Umbilical cord (tissue), 2 donors: ENCODE measurements at places on chromosomes 3 and 15. TPM values are rescaled to one million over a fixed set of nuclear protein-coding genes. Genes with fewer than 3 reads are reported as not detected.

GRCh38 chr3:4994823-4995499, 15.7 kb downstream of the BHLHE40 start:
- peak; percentile 67 for DNase-seq

GRCh38 chr15:41104234-41104633, 11.8 kb downstream of the INO80 start:
- DNase-seq: peak; percentile 2

GRCh38 chr3:143122089-143122430, 2.5 kb downstream of the CHST2 start:
- no peak for DNase-seq

GRCh38 chr3:141410408-141410807, 42.1 kb downstream of the ZBTB38 start:
- no peak for DNase-seq

GRCh38 chr3:151460228-151460627, 633 bp downstream of the IGSF10 start:
- peak; percentile 36 for DNase-seq

DNA sequence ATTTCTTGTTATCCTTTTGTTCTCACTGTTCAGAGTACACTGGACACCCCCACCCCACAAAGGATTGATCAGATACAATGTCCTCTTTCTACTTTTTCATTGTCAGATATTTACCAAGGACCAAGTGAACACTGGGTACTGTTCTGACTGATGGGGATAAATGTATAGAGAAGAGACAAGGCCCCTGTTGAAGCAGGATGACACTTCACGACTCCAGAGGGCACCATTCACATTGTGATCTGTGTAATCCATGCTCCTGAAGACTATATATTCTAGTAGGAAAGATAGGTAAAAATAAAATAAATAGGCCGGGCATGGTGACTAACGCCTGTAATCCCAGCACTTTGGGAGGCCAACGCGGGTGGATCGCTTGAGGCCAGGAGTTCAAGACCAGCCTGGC, 7.2 kb upstream of the CRYGS start:
- no peak for DNase-seq

- DNase-seq: no peak
These were observed 50.7 kb upstream of the SEC61A1 start for GRCh38 chr3:128001576-128001975.

- peak; percentile 89 for DNase-seq
These were observed 76.0 kb downstream of the PTPRG start for GRCh38 chr3:61637088-61638051.

- no peak for DNase-seq
These were observed 319.9 kb downstream of the NAALADL2 start for GRCh38 chr3:175179055-175179454.

GRCh38 chr3:56773986-56774385, 27.8 kb downstream of the ARHGEF3 start:
- DNase-seq: no peak

DNA sequence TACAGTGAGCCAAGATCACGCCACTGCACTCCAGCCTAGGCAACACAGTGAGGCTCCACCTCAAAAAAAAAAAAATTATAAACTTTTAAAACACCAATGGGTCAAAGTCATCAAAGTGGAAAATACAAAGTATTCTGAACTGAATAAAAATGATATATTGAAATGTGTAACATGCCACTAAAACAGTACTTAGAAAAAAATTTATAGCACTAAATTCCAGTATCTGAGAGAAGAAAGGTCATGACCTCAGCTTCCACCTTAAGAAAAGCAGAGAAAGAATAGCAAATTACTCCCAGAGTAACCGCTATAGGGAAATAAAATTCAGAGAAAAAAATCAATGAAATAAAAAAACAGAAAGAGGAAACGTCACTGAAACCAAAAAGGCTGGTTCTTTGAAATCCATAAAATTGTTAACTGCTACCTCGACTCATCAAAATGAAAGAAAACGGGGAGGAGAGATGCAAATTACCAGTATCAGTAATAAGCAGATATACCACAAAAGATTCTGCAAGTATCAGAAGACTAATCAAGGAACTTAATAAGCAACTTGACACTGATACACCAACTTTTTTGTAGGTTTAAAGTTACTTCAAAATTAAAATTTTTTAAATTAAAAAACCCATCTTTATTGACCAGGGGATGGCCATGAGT, 20.8 kb downstream of the ATP13A3 start:
- DNase-seq: no peak

- DNase-seq: no peak
These were observed 66.2 kb downstream of the KLF13 start for GRCh38 chr15:31392761-31393401.

DNA sequence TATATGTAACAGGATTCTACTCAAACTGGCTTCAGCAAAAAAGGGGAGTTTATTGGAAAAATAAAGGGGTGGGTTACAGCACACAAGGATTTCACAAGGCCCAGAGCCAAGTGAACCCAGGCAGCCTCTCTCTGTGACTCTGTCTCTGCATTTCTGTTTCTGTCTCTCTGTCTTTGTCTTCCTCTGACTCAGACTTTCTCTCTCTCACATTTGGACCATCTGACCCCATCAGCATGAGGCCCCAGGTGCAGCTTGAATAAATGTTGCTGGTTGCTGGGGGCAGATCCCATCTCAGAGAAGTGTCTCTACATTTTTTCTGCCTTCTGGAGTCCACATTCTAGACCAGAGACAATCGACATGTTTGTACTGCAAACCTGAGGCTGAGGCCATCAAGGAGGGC, 45.0 kb downstream of the RPLP1 start:
- DNase-seq: no peak

DNA sequence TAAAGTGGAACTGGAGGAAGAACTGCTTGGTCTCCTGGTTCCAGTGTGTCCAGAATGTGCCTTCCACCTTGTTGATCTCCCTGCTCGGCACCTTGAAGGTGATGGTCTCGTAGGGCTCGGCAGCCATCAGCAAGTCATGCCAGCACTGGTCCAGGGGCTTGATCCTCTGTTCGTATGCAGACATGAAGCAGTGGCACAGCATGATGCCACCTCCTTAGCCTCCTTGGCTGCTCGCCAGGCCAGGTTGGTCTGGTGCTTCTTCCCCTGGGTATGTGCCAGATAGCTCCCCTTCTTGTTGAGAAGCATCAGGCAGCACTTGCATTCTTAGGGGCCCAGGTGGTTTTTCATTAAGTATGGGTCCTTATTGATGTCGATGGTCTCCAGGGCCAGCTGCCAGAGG, 17.8 kb upstream of the TXNRD3 start:
- DNase-seq: no peak

DNA sequence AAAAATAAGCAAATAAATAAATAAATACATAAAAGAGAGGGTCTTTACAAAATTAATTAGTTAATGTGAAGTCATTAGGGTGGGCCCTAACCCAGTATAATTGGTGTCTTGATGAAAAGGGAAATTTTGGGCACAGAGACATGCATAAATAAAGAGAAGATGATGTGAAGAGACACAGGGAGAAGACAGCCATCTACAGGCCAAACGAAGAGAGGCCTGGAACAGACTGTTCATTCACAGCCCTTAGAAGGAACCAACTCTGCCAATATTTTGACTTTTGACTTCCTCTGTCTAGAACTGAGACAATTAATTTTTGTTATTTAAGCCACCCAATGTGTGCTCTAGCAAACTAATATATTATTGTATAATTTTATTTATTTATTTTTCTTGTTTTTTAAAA, 29.6 kb upstream of the SELENOK start:
- peak; percentile 10 for DNase-seq

GRCh38 chr3:32392536-32393302, 1.1 kb downstream of the CMTM7 start:
- peak; percentile 64 for DNase-seq

DNA sequence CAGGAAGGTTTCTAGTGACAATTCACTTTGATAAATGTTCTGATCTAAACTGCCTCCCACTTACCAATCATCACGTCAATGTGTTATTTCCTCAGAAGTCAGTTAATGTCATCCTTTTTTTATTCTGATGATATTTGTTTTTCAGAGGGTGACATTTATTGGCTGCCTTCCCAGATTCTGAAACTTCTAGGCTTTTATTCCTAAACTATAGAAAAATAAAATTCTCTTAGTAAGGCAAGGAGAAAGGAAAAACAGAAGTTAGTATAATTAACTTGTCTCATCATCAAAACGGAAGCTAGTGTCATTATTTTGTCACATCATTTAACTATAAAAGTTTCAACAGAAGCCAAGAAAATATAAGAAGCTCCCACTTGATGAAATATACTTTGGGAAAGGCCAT, 100.0 kb upstream of the C3orf80 start:
- DNase-seq: no peak

DNA sequence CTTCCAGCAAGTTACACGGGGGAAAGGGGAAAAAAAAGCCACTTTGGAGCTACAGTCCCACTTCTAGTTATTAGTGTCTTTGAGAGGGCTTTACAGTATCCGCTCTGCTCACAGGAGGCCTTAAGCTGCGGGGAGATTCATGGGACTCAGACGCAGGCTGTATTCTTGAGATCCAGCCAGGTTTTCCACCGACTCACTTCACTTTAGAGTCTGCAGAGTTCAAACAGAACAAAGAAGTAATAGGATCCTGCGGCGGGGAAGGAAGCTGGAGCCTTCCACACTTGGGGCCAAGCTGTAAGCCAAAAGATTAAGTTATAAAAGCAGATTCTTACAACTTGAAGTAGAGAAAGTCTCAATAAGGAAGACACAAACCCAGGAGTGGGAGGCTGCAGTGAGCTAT, 60.2 kb upstream of the FAM174B start:
- DNase-seq: peak; percentile 94

GRCh38 chr3:78129707-78130106, 1089.8 kb downstream of the ROBO2 start:
- no peak for DNase-seq

DNA sequence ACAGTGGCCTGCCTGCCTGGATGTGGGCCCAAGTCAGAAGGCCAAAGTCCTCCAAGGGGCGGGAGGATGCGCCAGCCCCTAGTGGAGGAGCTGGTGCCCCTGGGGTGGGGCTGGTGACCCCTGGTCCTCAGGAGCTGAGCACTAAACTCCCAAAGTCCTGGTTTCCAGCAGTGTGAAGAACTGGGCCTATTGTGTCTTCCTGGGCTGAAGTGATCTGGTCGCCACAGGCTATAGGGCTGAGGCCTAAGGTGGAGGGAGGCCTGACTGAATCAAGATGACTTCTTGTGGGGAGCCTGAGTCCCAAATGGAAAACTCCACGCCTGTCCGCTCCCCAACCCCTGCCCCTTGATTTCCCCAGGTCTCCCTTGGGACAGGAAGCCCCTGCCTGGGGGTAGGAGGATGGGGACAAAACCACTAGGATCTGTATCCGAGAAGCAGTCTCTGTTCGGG, 753 bp upstream of the FES start:
- DNase-seq: no peak

DNA sequence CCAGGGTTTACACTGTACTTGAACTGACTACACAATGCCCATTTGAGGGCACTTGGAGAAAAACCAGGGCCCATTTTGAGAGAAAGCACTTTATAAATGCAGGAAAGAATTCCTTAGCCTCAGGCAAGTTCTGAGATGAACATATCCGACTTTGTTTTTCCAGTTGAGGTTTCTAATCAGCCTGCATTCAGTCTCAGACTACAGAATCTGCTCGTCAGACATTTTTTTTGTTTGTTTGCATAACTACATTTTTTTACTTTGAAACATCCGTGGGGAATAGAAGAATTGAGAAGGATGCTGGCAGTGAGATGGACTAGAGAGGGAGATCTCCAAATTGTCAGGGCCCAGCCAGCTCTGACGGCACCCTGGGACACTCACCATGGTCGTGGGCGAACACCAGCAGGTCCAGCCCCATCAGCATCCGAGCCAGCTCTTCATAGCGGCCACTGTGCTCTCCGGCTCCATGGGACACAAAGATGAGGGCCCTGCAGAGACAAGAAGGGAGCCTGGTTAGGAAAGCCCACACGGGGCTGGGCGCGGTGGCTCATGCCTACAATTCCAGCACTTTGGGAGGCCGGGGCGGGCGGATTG, 40.8 kb downstream of the MGLL start:
- peak; percentile 35 for DNase-seq

DNA sequence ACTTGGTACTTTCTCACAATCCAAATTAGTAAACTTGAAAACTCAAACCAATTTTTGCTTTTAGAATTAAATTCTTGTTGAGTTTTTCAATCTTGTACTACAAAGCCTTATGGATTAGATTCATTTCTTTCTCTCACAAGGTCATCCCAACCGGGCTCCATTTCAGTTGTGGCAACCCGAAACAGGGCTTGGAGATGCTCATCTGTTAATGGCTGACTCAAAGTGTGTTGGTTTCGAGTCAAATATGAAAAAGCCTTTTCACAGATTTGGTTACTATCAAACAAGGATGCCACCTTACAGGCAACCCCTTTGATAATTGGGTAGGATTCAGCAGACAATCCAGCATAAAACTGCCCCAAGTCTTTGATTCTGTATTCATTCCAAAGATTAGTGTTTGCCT, 1.8 kb downstream of the EPM2AIP1 start:
- DNase-seq: no peak

DNA sequence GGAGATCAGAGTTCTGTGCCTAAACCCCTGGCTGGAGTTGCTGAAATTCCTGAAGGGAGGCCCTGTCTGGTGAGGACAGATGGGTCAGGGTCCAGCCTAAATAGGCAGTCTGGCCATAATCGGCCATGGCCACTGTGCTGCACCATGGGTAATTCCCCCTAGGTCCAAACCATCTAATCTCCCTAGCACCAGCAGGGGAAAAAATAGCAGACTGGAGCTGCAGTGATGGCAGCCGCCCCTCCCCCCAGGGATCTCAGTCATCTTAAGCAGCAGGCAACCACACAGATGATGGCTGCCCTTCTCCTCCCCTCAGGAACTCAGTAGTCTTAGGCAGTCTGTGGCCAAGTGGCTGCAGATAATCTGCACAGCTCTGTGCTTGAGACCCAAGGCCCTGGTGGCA, 68.4 kb upstream of the CD96 start:
- no peak for DNase-seq

DNA sequence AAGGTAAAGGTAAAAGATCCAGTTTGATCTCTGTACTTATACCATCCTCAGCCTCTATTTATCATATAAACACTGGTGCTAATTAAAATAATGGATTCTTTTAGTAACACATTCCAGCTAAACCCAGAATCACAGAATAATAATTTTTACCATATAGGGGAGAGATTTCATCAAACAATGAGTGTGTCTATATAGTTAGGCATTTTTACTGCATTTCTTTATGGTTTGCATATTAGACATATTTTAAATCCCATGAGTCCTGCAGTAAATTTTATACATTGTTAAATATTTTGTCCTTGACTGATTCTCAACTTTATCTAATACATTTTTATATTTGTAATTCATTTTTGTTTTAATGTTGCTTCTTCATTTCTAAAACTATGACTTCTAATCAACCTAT, 323.7 kb upstream of the AGTR1 start:
- no peak for DNase-seq

GRCh38 chr3:88440701-88441100, 290.9 kb downstream of the C3orf38 start:
- no peak for DNase-seq

- DNase-seq: no peak
These were observed 828.3 kb downstream of the PDCD6IP start for GRCh38 chr3:34626699-34627098.

The WNT5A gene
- total RNA-seq: 5.3 TPM

The TIMP4 gene
- 6.7 TPM for total RNA-seq

The PAQR5 gene
- 0.96 TPM for total RNA-seq

The DISP2 gene
- total RNA-seq: 1.2 TPM

The GP9 gene
- 3.6 TPM for total RNA-seq

The DPP8 gene
- 28.2 TPM for total RNA-seq

The LRRC34 gene
- total RNA-seq: 22.4 TPM

The NRG4 gene
- total RNA-seq: 3.6 TPM

The TRIM42 gene
- 2.2 TPM for total RNA-seq

The CHDH gene
- 0.48 TPM for total RNA-seq

The CSTA gene
- total RNA-seq: 38.0 TPM

The FGF7 gene
- total RNA-seq: 32.7 TPM

The C2CD4B gene
- not detected for total RNA-seq

The SLC22A13 gene
- 0.48 TPM for total RNA-seq

The HDC gene
- total RNA-seq: 6.5 TPM

The C2CD4A gene
- total RNA-seq: 0.72 TPM

The PLA1A gene
- not detected for total RNA-seq
